GM12878 (cell line): ENCODE measurements at places on chromosomes 12 and 14.
A peak's percentile ranks its signal among the peaks of the same experiment; 100 is the strongest.

GRCh38 chr12:46473634-46474329, 101.2 kb upstream of the SLC38A2 start:
- DNase-seq, result peak; percentile 51

GRCh38 chr12:114209861-114210260, 196.1 kb downstream of the TBX5 start:
- DNase-seq, result no peak

GRCh38 chr14:100609941-100610391, 22.7 kb upstream of the BEGAIN start:
- no peak for DNase-seq

GRCh38 chr14:81301813-81302212, 81.1 kb upstream of the GTF2A1 start:
- DNase-seq, result no peak

DNA sequence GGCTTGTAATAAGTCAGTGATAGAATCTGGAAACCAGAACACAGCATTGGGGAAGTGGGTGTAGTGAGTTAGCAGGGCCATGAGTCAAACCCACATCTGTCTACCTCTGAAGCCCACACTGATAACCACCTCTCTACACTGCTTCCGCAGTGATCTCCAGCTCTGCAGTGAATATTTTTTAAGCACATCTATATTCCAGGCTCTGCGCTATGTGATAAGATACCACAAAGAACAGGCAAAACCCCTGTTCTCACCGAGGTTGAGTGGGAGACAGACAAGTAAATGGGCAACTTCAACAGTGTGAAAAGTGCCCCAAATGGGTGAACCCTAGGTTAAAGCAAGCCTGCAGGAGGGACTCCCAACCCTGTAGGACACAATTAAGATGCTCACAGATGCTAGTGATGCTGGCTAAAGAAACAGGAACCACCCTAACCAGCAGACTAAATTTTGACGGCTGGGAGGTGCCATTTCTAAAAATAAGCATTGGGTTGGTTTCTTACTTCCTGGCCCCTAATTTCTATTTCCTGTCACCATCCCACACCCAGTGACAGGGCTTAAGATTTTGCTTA, 375.0 kb downstream of the DPF3 start:
- DNase-seq, result peak; percentile 77

- no peak for DNase-seq
These were observed 136.0 kb upstream of the IFNG-AS1 start for GRCh38 chr12:67853204-67853603.

DNA sequence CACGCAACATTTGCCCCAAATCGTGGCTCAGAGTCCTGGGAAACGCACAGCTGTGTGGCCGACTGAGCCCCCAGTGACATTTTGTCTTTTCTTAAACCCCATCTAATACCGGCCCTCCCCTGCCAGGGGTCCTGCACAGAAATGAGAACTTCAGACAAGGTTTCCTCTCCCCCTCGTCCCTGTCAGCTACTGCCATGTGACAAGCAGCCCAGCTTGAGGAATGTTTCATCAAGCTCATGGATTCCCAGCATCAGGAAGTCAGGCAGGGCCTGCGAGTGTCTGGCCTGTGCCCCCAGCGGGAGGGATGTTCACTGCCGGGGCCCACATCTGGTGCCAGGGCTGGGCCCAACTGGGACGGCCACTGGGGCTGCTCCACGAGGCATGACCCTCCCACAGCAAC, 15.9 kb downstream of the MMP17 start:
- DNase-seq, result no peak

GRCh38 chr12:69653703-69654102, 43.0 kb upstream of the LRRC10 start:
- no peak for DNase-seq

GRCh38 chr14:101729382-101729781, 32.1 kb upstream of the PPP2R5C start:
- DNase-seq, result no peak

GRCh38 chr14:77036484-77037214, 8.1 kb upstream of the IRF2BPL start:
- DNase-seq, result peak; percentile 60

- DNase-seq, result no peak
These were observed 5.4 kb upstream of the KRT81 start for GRCh38 chr12:52296572-52297215.

DNA sequence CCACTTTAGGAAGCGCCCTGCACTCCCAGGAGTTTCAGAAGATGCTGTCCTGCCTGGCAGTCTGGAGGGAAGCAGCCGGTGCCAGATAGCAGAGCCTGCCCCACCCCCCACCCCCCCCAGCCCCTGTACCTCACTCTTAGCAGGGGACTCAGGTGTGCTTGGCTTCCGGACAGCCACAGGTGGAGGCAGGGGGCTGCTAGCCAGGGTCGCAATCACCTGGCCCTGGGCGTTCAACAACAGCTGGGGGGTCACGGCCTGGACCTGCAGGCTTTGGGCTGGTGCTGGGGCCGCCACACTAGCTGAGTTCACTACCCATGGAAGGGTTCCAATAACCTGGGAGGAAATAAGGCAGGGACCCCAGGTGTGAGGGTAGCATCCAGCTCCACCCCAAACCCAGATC, 22.0 kb downstream of the POU6F1 start:
- no peak for DNase-seq

- DNase-seq, result no peak
These were observed 442.9 kb upstream of the ATP2B1 start for GRCh38 chr12:90151491-90152015.

GRCh38 chr14:70794294-70794693, 15.0 kb downstream of the MAP3K9 start:
- DNase-seq, result no peak

DNA sequence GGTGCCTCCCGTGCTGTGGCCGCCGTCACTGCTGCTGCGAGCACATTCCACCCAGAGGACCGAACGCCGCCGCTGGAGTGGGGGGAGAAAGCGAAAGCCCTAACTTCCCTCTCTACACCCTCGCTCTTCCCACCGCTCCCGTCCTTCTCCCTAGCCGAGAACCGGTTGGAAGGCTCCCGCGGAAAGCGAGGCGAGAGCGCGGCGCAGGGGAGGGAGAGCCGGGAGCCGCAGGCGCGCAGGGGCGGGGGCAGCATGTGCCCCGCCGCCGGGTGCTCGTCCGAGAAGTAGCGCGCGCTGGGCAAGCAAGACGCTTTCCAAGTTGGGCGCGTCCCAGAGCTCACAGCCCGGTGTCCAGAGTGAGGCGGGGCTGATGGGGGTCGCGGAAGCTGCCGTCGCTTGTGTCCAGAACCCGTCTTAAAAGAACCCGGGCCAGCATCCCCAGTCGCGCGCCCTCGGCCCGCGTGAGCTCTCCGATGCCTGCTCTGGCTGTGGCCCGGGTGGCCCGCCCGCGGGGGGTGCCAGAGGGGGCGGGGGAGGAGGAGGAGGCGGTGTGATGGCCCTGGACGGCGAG, at the start of gene TRHDE:
TSS of gene TRHDE (plus strand) at position 280 of the 571 bp plus-strand sequence. CDS start at position 554, 274 bp downstream.
- DNase-seq, result no peak

DNA sequence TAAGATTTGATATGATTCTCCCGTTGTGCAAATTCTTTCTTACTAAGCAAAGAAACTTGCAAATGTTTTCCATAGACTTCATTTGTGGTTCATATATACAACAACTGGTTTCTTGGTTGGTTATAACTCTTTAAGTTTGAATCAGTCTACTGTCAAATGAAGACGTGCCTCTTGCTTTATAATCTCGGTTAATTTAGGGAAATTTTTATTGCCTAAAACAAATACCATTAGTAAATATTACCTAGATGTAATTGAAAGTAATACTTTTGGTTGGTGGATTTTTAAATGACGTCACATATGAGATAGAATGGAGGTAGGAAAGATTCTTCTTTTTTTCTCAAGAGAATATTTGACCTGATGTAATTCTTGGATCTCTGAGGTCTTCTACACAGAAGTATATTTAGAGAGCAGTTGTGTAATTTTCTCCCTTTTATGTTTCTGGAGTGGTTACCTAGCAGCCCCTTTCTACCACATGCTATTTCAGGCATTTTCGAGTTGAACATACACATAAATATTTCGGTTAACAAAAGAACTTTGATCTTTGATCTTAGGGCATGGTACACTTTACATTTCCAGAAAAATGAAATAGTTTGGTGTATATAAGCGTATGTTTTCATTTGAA, 1.7 kb downstream of the ATF7IP start:
- DNase-seq, result peak; percentile 71

- peak; percentile 87 for DNase-seq
These were observed 1.2 kb downstream of the ITGB7 start for GRCh38 chr12:53205747-53206419.

GRCh38 chr12:119869720-119870119, 7.4 kb downstream of the CIT start:
- no peak for DNase-seq

GRCh38 chr12:93860668-93861373, 183.6 kb downstream of the CRADD start:
- no peak for DNase-seq

DNA sequence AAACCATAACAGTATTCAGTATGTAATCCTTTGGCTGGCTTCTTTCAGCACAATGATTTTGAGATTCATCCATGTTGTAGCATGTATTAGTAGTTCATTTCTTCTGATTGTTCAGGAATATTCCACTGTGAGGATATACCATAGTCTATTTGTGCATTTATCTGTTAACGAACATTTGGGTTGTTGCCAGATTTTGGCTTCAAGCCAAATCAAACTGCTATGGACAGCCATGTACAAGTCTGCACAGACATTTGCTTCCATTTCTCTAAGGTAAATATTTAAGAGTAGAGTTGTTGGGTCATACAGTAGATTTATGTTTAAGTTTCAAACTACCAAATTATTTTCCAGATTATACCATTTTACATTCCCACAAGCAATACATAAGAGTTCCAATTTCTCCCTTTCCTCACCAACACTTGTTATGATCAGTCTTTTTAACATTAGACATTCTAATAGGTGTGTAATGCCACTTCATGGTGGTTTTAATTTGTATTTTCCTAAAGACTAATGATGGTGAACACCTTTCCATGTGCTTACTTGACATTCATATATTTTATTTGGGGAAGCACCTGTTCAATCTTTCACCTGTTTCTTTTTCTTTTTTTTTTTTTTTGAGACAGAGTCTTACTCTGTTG, 56.6 kb downstream of the ZFYVE21 start:
- no peak for DNase-seq

- DNase-seq, result no peak
These were observed 16.8 kb downstream of the SLC25A47 start for GRCh38 chr14:100339766-100340422.

GRCh38 chr14:106844608-106845285, 1318.4 kb downstream of the TMEM121 start:
- no peak for DNase-seq

- no peak for DNase-seq
These were observed 135.0 kb upstream of the LRIG3 start for GRCh38 chr12:59055204-59055860.

DNA sequence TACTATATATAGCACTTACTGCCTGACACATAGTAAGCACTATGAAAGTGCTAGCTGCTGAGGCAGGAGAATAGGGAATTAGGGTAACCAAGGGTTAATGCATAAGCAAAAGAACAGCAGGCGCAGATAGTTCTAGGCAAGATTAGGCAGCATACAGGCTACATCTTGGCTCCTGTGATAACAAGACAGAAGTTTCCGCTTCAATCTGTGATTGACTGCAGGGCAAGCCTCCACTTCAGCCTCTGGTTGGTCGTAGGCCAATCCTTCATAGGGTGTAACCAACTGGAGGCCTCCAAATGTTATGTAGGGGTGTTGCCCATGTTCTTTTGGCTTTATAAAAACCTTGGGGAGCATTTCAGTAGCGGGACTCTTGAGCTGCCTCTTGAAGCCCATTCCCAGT, 46.9 kb downstream of the KLHL28 start:
- DNase-seq, result no peak

DNA sequence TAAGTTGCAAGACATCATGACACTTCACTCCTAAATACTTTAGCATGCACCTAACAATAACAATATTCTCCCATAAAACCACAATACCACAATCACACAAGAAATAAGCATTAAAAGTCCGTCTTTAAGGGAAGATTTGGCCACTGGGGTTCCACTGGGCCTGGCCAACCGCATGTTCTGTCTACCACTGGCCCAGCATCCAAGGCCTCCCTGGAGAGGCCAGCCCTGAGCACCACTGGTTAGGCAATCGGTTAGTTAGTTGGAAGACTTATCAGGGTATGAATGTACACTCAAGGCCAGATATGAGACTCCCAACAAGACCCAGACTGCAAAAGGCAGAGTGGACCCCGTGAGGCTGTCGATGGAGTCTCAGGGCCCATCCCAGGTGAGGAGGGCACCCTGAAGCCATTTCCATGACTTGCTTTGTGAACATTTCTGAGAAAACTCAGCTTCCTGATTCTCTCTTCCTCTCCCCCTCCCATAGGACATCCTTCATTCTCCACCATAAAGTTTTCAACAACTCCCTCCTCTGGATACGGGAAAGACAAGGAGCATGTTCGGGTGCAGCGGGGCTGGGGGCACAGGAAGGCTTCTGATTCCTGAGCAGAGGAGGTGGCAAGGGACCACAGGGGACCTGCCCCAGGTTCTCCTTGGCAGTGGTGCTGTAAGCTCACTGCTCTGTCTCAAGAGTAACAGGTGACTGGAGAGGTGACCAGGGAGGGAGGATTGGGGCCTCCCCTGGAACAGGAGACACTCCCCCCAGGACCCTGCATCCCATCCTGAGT, 5.9 kb downstream of the PXN start:
- DNase-seq, result no peak

GRCh38 chr12:92953747-92954146, 24.7 kb upstream of the EEA1 start:
- DNase-seq, result no peak

DNA sequence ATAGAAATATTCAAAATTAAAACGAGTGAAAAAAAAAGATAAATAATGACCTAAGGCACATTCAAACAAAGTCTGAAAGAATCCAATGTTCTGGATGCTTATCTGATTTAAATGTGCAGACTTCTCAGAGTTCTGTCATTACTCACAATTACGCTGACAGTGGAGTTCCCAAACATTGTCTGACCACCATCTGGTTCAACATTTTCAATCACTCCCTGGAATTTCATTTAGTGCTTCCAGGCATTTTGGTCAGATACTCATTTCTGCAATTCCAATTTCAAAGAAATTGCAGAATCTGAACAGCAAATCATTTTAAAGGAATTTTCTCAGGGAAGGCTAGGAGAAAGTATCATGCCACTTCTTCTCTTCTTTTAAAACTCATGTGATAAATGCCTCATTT, 398.2 kb upstream of the PDE3A start:
- DNase-seq, result no peak

GRCh38 chr12:106715582-106715981, 58.9 kb upstream of the RIC8B start:
- no peak for DNase-seq
